A549 treated with AZD2906 at 1 μM for 4 hours (cell line): ENCODE measurements at places on chromosomes 2 and 18. TPM values are rescaled to one million over a fixed set of nuclear protein-coding genes. Genes with fewer than 3 reads are reported as not detected.

The TMEM198 gene
- total RNA-seq = 0.62 to 1.2 TPM (median 0.96 TPM) in 5 replicates

The MBP gene
- 14.1 to 16.2 TPM (median 15.9 TPM) in 5 replicates for total RNA-seq

The IL1R2 gene
- total RNA-seq = 0.53 to 1.5 TPM (median 1.2 TPM) in 5 replicates

The CERKL gene
- 0.30 to 0.46 TPM (median 0.33 TPM) in 5 replicates for total RNA-seq

The HRH4 gene
- total RNA-seq = 0.03 TPM in 1 of 5 replicates, not detected in the others

The MZT2B gene
- 265 to 474 TPM (median 469 TPM) in 5 replicates for total RNA-seq

The CYS1 gene
- total RNA-seq = 1.0 to 1.9 TPM (median 1.7 TPM) in 5 replicates

The CLASP1 gene
- total RNA-seq = 17.5 to 22.6 TPM (median 20.0 TPM) in 5 replicates

The APCDD1 gene
- 0.02 to 0.17 TPM (median 0.07 TPM) in 4 of 5 replicates, not detected in the other for total RNA-seq

The PROKR1 gene
- total RNA-seq = 0.01 TPM in 1 of 5 replicates, not detected in the others

The IL1RL2 gene
- 0.05 TPM in 1 of 5 replicates, not detected in the others for total RNA-seq

The SERPINB2 gene
- total RNA-seq = 0.05 to 0.09 TPM (median 0.05 TPM) in 3 of 5 replicates, not detected in the others

The CASP10 gene
- 1.8 to 2.4 TPM (median 1.9 TPM) in 5 replicates for total RNA-seq

The DTNA gene
- 0.05 to 0.35 TPM (median 0.14 TPM) in 5 replicates for total RNA-seq

The NLRC4 gene
- total RNA-seq = 0.03 to 0.11 TPM (median 0.05 TPM) in 5 replicates

The LDLRAD4 gene
- total RNA-seq = 1.1 to 3.3 TPM (median 2.4 TPM) in 5 replicates

The RESP18 gene
- total RNA-seq = not detected in 5 replicates

The SP140L gene
- total RNA-seq = 2.7 to 3.8 TPM (median 3.1 TPM) in 5 replicates

The FSHR gene
- not detected in 5 replicates for total RNA-seq

The ICA1L gene
- 1.1 to 2.6 TPM (median 1.7 TPM) in 5 replicates for total RNA-seq

The ATOH8 gene
- 19.8 to 30.1 TPM (median 27.1 TPM) in 5 replicates for total RNA-seq

The CYP26B1 gene
- total RNA-seq = 13.4 to 16.1 TPM (median 15.2 TPM) in 5 replicates

The GAL3ST2 gene
- 0.11 to 0.37 TPM (median 0.25 TPM) in 5 replicates for total RNA-seq

The NCKAP1 gene
- total RNA-seq = 87.3 to 111 TPM (median 101 TPM) in 5 replicates

The KCNE4 gene
- 0.37 to 0.56 TPM (median 0.48 TPM) in 5 replicates for total RNA-seq

The GPR39 gene
- 6.7 to 7.5 TPM (median 6.9 TPM) in 5 replicates for total RNA-seq

The CFAP65 gene
- 0.11 to 0.32 TPM (median 0.17 TPM) in 5 replicates for total RNA-seq

The WNT10A gene
- 0.06 to 0.11 TPM (median 0.09 TPM) in 4 of 5 replicates, not detected in the other for total RNA-seq

The APLF gene
- total RNA-seq = 0.48 to 0.61 TPM (median 0.56 TPM) in 5 replicates

The FEV gene
- total RNA-seq = not detected in 5 replicates

The PAX8 gene
- 0.51 to 0.98 TPM (median 0.76 TPM) in 5 replicates for total RNA-seq

The ELOA2 gene
- not detected in 5 replicates for total RNA-seq

The ZC3H15 gene
- total RNA-seq = 73.0 to 92.4 TPM (median 76.9 TPM) in 5 replicates

The CABLES1 gene
- total RNA-seq = 13.1 to 17.0 TPM (median 14.8 TPM) in 5 replicates

The NCKAP5 gene
- 0.76 to 1.1 TPM (median 0.79 TPM) in 5 replicates for total RNA-seq

The ALPP gene
- 16.1 to 18.1 TPM (median 16.2 TPM) in 5 replicates for total RNA-seq

The REG1A gene
- total RNA-seq = not detected in 5 replicates

The TUBB8B gene
- not detected in 5 replicates for total RNA-seq

The KCNG2 gene
- total RNA-seq = 0.06 TPM in 2 of 5 replicates, not detected in the others

The SLC4A3 gene
- 2.0 to 3.8 TPM (median 2.9 TPM) in 5 replicates for total RNA-seq
